Stimulated activated CD4-positive, alpha-beta T cell treated with anti-CD3 and anti-CD28 coated beads, Interleukin-12 subunit alpha, Interleukin-12 subunit beta, amount 100 ng/mL, for 48 hours (primary cell): ENCODE measurements at places on chromosomes 12 and 14.

DNA sequence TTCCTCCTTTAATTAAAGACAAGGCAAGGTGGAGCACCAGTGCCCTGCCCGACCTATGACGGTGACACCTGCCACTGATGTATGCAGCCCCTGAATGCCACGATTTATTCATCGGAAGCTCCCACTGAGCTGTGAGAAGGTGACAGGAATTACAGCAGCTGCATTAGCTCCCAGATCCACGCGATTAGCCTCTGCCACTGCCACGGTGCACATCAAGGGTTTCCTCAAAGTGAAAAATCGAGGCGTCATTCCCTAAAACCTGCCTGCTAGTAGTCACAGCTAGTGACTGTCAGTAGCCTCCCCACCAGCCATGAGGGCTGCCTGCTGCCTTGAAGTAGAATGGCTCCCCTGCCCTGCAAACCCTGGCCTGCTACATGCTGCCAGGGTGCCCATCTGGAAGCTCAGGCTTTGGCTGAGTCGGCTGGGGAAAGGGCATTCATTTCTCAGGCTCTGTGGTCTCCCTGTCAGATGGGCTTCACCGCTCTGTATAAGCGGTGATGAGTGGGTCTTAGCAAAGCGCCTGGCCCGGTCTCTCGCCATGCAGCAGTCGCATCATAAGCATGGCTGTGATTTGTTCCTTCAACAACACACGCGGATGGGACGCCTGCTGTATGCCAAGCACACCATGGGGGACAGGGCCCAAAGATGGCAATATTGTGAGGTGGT is 8.2 kb upstream of the BCL11B start:
- DNase-seq = no peak

DNA sequence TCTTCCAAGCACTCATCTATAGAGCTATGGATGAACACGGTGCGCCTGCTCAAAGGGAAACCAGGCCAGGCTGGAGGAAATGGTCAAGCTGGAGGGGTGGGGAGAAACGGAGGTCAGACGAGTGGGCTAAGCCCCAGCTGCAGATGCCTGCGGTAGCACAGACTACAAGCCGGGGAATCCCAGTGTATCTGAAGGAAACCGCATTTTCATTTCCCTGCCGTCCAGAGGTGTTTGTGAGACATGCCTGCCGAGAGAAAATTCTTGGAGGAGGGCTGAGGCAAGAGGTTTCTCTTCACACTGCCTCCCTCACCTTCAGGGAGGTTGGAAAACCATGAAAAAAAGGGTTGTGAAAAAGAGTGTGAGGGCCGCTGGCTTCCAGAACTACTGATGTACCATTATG is 102.0 kb upstream of the FOXN3 start:
- DNase-seq = no peak

GRCh38 chr12:27472604-27473003 is 26.1 kb downstream of the SMCO2 start:
- DNase-seq = no peak

- DNase-seq = no peak
These were observed 20.0 kb downstream of the TMEM132C start for GRCh38 chr12:128286970-128287369.

- no peak for DNase-seq
These were observed 3.2 kb upstream of the TBX5 start for GRCh38 chr12:114408886-114409851.

- no peak for DNase-seq
These were observed 30.3 kb downstream of the SSH1 start for GRCh38 chr12:108826807-108827721.

DNA sequence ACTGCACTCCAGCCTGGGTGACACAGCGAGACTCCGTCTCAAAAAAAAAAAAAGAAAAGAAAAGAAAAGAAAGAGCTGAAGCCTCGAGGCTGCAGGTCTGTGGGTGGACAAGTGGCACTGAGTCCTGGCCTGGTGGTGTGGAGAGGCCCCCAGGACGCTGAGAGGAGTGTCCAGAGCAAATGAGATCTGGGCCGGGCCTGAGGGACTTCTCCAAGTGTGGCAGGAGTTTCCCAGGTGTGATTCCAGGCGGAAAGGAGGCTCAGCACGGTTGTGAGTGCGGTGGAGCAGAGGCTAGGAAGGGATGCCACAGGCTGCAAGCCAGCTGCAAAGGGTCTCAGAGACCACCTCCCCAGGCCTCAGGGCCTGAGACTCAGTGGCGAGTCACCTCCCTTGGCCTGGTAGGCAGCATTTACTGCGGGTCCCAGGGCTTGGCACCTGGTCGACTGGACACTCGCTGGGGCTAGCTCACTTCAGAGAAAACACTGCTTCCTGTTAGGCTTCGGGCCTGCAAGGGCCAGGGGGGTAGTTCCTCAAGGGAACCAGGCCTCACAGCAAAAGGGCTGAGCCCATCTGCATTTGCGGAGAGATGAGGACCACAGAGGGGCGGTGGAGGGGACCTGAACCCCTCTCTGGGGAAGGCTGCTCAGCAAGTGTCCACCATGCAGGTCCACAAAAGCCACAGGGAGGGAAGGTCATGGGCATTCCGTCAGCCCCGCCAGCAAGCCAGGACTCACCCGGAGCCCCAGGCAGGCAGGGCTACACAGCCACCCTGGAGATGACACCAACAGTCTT is 11.7 kb downstream of the TTC7B start:
- DNase-seq = no peak

DNA sequence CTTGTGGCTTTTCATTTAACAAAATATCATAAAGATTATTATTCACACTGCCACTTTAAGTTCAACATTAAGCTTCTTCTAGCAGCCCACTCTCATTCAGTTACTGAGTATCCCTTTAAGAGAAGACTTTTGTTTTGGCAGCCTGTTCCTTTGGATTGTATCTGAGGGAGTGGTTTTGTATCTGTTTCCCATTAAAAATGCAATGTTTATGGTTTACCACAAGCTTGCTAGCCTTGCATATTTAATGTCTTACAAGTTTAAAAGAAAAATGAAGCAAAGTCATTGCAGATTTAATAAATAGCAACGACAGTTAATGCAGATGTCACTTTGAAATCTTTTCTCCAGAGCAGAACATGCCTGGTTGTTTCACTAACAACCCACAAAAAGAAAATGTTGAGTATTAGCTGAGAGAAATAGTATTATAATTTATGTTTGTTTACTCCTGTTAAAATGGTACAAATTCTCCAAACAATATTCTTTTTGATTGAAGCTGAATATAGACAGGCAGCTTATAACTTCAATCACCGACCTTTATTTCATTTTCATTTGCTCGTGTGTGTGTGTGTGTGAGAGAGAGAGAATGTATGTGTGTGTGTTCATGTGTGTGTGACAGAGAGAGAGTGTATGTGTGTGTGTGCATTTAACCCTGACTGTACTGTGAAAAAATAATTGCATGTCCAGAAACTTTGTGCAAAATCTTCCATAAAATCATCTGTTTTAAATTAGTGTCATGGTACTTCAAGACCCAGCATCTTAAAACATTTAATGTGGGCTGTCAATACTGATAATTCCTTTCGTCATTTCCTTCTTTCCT is 1.8 kb downstream of the DCN start:
- DNase-seq = no peak

GRCh38 chr14:55221186-55221585 is 29.8 kb upstream of the DLGAP5 start:
- DNase-seq = no peak

GRCh38 chr12:90055071-90055470 is 346.4 kb upstream of the ATP2B1 start:
- no peak for DNase-seq

DNA sequence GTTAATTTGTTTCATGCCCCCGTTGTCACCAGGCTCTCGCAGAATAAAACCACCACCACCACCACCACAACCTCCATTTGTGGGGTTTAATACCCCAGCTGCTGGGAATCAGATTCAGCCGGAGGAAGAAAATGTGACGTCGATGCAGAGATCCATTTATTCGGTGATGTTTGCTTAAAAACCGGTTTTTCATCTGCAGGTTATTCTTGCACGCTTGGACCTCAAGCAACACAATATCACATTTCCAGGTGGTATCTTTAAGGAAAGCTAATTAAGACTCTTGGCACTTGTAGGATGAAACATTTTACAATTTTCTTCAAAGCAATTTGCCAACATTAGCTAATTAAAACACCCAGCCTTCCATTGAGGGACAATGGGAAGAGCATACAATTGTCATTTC is 39.8 kb downstream of the SPRING1 start:
- no peak for DNase-seq

- DNase-seq = no peak
These were observed 3.6 kb upstream of the NUDT4 start for GRCh38 chr12:93373961-93374656.

DNA sequence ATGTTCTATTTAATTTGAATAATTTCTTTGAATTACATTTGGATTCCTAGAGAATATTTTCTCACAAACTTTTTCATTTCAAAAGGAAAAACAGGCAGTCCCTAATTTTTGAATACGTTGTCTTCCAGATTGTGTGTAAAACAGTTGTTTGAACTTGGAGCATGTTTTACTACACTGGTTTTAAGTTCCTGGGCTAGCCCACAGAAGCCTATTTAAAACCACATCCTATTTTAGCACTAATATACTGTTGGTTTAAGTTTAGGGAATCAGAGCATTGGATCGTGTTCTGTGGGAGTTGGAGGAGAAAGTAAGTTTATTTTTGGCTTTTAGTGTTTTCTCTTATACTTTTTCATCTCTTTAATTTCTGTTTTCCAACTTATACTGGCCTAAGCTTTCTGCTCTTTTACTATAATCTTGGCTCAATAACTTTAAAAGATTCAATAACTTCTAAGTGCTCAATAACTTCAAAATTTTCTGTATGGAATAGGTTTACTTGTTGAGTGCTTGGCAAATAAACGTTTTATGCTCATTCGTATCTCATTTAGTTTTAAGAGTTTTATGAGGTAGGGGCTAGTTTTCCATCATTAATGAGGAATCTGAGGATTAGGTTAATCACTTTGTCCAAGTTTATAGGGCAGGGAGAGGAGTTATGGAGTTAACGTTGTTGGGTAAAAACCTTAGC is 14.9 kb downstream of the LEMD3 start:
- DNase-seq = no peak
